ENCODE measurements at places on chromosomes 1 and 21.

GRCh38 chr1:198927129-198927528 is 288.3 kb downstream of the PTPRC start:
- DNase-seq: no peak

DNA sequence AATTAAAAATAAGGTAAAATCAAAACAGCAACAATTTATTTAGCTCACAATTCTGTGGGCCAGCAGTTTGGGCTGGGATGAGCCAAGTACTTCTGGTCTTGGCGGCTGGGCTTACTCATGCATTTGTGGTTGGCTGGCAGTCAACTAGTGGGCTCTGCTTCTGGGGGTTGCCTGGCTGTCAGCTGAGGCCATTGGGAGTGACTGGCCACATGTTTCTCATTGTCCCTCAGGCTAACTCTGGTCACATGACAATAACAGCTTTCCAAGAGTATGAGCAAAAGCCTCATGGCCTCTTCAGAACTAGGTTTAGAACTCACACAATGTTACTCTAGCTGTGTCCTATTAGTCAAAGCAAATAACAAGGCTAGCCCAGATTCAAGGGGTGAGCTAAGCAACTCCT is 15.6 kb upstream of the CHIA start:
- no peak for DNase-seq

- no peak for DNase-seq
These were observed 19.9 kb upstream of the NEK2 start for GRCh38 chr1:211695135-211695816.

DNA sequence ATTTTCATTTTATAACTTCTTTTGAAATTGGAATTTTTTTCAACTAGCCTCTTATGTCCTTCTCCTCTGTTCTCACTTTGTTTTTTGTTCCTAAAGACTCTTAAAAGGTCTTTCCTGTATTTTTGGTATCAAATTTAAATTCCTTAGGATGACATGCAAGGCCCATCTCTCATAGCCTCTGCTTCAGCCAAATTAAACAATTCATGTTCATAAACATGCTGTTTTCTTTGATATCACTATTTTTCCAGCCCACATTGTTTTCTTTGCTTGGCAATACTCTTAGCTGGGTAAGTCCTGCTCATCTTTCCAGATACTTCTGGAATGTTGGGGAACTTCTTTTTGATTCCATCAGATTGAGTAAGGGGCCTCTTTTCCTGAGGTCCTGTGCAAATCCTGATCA is 55.8 kb upstream of the GPR88 start:
- no peak for DNase-seq

DNA sequence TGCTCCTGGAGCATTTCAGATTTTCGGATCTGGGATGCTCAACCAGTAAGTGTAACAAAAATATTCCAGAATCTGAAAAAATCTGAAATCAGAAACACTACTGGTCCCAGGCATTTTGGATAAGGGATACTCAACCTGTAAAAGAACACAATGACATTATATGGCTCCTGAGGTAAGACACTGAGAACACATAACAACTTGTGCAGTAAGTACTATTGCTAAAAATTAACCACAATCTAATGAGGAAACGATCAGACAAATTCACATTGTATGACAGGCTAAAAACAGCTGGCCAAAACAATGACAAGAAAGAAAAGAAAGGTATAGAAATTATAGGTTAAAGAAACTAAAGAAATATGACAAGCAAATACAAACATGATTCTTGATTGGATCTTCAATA is 54.9 kb downstream of the LTN1 start:
- DNase-seq: no peak

DNA sequence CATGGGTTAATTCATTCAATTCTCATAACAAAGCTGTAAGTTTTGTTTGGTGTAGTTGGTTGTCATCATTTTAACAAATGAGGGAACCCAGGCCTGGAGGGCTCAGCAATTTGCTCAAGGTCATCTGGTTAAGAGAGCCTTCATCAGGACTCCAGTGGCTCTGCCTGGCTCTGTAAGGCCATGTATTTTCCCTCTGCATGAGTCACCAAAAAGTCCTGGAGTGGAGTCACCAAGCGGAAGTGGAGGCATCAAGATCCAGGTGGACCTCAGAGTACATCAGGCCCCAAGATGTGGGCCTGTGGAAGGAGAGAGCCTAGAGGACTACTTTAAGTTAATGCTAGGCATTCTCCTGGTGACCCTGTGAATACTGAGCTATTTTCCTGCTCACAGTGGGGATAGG is 30.0 kb upstream of the RBM15 start:
- DNase-seq: no peak

DNA sequence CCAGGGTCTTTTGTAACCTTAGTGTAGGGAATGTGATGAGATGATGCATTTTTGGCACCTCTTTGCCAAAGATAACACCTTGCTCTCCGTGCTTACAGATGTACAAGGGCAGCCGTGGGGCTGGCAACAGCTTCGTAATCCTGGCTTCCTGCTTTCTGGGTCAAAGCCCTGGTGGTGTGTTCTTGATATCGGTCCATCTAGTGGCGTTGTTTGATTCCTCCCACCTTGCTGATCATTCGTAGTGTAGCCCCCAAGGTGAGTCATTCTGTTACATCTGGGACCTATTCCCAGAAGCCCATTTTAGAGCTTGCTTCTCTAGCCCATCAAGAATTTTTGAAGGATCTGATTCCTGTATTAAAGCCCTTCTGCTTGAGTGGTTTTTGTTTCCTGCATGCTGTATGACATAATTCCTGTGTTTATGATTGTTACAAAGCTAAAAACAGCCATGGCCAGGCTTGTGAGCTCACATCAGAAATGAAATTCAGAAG is 7.0 kb upstream of the CCT8 start:
- peak; percentile 5 for DNase-seq

Data from central memory CD4-positive, alpha-beta T cell (primary cell).